ENCODE measurements at places on chromosomes 3 and 15.

- no peak for DNase-seq
Measured at GRCh38 chr3:157544501-157545130, 41.4 kb upstream of the VEPH1 start.

DNA sequence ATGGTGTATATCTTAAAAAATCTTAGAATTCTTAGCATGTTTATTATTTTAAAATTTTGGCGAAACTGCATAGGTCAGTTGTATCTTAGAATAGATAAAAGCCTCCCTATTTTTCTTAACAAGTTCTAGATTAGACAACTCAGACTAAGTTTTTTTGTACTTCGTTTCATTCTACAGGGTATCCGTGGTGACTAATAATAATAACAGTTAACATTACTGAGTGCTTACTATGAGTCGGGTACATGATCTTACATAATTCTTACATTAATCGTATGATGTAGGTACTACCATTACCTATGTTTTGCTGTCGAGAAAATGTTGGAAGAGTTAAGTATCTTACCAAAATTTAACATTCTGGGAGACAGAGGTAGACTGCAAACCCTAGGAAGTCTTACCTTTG lies 60.7 kb downstream of the UBE2E2 start:
- no peak for DNase-seq

DNA sequence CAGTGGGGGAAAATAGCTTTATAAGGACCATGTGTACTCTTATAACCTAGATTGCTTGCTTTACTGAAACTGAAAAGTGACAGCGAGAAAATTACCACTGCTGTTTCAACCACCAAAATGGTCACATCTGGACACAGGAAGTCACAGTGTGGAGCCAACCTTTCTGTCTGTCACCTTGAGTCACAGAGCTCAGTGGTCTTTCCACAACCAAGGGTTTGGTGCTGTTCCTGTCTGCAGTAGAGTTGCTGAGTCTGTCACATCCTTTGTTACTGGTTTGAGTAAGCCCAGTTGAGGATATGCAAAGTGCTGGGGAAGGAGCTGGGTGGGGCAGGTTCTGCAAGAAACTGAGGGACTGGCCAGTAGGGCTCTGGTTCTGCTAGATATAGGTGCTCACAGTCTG lies 139.1 kb upstream of the EIF1B start:
- DNase-seq: no peak

GRCh38 chr3:168862466-168862865 lies 766.7 kb upstream of the GOLIM4 start:
- DNase-seq: no peak

DNA sequence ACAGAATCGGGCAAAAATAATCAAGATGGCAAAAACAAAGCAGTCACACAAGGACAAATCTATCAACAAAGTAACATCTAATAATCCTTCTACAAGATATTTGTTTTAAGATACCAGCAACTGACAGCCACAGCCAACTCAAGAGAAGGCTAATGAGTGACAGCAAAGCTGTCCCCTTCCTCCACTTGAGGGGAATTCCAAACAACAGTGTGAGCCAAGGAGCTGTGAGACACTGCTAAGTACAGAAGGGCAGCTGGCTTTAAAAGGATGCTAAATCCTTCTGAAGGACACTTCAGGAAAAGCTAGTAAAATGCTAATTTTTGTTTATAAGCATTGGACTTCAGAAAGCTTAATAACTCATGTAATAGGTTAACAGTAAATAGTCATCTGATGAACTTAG lies 120.3 kb upstream of the GOLGA8J start:
- DNase-seq: no peak

DNA sequence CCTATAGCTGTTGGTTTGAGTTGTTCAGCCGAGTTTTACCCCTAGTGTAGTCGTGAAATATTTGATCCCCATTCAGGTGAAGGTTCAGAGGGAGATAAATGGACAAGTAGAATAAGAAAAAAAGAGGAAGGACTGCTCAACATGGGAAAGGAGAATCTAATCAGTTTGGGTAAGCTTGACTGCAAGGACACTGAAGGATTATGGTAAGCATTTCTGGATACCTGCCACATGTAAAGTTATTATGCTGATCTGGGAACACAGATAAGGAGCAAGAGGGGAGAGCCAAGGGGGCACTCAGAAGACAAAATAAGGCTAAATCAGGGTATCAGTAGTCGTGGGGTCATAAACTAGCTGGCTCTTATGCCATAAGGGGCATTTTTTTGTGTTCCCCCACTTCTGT lies 49.9 kb downstream of the TFG start:
- no peak for DNase-seq

DNA sequence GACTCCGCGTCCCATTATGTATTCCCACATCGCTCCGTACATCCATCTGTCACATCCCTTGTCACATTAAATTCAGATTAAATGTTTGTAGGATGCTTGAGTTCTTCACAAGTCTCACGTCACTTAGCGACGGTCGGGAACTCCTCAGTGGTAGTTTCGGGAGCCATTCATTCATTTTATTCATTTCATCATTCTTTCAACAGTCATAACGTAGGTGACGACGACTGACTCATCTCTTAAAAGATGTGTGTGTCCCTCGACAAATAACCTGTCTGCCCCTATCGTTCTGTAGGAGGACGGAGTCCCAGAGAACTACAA lies 272 bp upstream of the SRPRB start:
- no peak for DNase-seq

- no peak for DNase-seq
Measured at GRCh38 chr3:13727890-13728289, 152.0 kb downstream of the WNT7A start.

GRCh38 chr15:52567871-52568600 lies 794 bp downstream of the ARPP19 start:
- peak; percentile 59 for DNase-seq

- DNase-seq: no peak
Measured at GRCh38 chr3:13211605-13212210, 138.5 kb upstream of the IQSEC1 start.

- DNase-seq: peak; percentile 30
Measured at GRCh38 chr15:73325191-73325861, 43.4 kb downstream of the HCN4 start.

GRCh38 chr3:164451072-164451910 lies 627.0 kb downstream of the SI start:
- DNase-seq: no peak

- DNase-seq: peak; percentile 9
Measured at GRCh38 chr3:130699765-130700164, 46.9 kb downstream of the PIK3R4 start.

GRCh38 chr3:76383781-76384180 lies 598.4 kb upstream of the ZNF717 start:
- DNase-seq: no peak
